ENCODE measurements at places on chromosomes 2 and 18. TPM values are rescaled to one million over a fixed set of nuclear protein-coding genes. Genes with fewer than 3 reads are reported as not detected.

- peak; percentile 71 for DNase-seq
- H3K27ac ChIP-seq: no peak overlapping the region
- H3K36me3 ChIP-seq: no peaks in the 10 kb centered on the region
- no peaks in the 10 kb centered on the region for H3K4me1 ChIP-seq
Observed at GRCh38 chr2:95391641-95392310, 10.7 kb upstream of the FAHD2A start.

GRCh38 chr2:36058953-36059352 is 296.6 kb upstream of the CRIM1 start:
- no peaks in the 10 kb centered on the region for H3K36me3 ChIP-seq
- no peak for DNase-seq
- no peaks in the 10 kb centered on the region for H3K4me1 ChIP-seq
- no peak overlapping the region for H3K27ac ChIP-seq
- H3K27me3 ChIP-seq: no peaks in the 10 kb centered on the region
- no peak overlapping the region for H3K4me3 ChIP-seq

DNA sequence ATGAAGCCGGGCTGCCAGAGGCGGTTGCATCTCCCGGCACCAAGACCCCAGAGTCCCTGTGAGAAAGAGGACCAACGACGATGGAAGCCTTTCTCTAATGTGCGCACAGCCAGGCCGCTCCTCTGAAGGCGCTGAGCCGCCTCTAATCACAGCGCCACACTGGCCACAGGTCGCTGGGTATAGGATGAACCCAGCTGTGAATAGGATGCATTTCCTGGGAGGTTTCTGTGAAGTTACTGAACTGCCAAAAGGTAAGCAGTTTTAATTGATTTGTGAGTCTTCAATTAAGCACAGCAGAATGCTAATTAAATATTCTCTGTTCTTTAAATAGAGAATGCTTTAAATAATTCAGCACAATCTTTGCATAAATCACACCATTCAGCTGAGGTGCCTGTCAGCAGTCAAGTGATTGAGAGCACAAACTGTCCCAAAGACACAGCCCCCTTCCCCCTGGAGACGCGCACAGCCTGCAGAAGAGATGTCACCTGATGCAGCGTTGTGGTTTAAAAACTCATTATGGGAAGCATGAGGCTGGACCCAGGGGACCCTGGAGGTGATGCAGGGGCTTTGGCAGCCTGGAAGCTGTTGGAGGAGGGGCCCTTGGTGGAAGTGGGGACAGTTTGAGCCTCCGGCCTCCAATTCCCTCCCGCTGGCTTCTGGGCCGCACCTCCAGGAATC is 98.1 kb downstream of the RTP5 start:
- DNase-seq: no peak
- H3K4me3 ChIP-seq: no peak overlapping the region
- peaks cover 5% of the 10 kb centered on the region for H3K4me1 ChIP-seq
- H3K27ac ChIP-seq: no peak overlapping the region

Gene SLC9A4
- total RNA-seq: not detected

GRCh38 chr2:138267161-138267901 is 234.2 kb upstream of the SPOPL start:
- no peaks in the 10 kb centered on the region for H3K27me3 ChIP-seq
- H3K36me3 ChIP-seq: no peaks in the 10 kb centered on the region
- H3K27ac ChIP-seq: peak overlapping the region; percentile 77
- DNase-seq: no peak
- H3K4me1 ChIP-seq: no peaks in the 10 kb centered on the region

GRCh38 chr18:75482880-75483279 is 55.4 kb upstream of the SMIM21 start:
- no peak overlapping the region for H3K4me3 ChIP-seq
- no peaks in the 10 kb centered on the region for H3K36me3 ChIP-seq
- H3K4me1 ChIP-seq: no peaks in the 10 kb centered on the region

DNA sequence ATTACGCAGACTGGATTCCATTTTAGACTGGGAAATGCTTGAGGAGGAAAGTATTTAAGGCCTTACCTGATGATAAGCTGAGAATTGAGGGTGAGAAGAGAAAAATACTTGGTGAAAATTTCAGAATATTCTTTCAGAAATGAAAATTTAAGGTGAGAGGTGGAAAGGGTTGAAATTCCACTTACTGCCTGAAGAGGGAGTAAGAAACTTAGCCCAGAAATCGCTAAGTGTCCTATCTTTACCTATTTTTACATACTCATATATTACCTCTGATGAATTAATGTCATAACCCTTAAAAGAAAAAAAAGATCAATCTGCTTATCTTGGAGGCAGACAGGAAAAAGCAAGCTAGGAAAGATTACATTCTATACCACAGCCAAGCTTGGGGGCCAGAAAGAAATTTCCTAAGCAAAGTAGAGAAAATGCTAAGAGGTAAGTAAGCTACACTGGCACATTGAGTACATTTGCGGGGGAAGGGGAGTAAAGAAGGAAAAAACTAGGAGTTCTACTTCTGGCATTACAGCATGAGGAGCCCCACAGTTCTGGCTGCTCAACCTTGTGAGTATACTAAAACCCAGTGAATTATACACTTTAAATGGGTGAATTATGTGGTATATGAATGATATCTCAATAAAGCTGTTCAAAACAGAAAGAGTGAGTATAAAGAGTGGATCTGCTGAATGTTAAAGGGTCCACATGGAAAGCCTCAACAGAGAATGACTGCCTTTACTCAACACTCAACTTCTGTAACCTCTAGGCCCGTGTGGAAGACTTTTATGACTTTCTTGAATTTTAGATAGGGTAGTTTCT is 33.8 kb downstream of the SMC6 start:
- no peak for DNase-seq
- no peak overlapping the region for H3K4me3 ChIP-seq
- no peak overlapping the region for H3K27ac ChIP-seq
- peaks cover 35% of the 10 kb centered on the region for H3K36me3 ChIP-seq
- H3K4me1 ChIP-seq: no peaks in the 10 kb centered on the region

Data from lung (tissue), 17 donors.